ENCODE measurements at places on chromosomes 16 and 17. TPM values are rescaled to one million over a fixed set of nuclear protein-coding genes. Genes with fewer than 3 reads are reported as not detected.

RAC3 gene
- 1.5 TPM for polyA plus RNA-seq

ADAP2 gene
- polyA plus RNA-seq, result 4.3 TPM

PIRT gene
- not detected for polyA plus RNA-seq

PRDM7 gene
- polyA plus RNA-seq, result not detected

BRD7 gene
- polyA plus RNA-seq, result 31.4 TPM

PSMC3IP gene
- 2.9 TPM for polyA plus RNA-seq
